ENCODE measurements at places on chromosomes 5 and 9.

DNA sequence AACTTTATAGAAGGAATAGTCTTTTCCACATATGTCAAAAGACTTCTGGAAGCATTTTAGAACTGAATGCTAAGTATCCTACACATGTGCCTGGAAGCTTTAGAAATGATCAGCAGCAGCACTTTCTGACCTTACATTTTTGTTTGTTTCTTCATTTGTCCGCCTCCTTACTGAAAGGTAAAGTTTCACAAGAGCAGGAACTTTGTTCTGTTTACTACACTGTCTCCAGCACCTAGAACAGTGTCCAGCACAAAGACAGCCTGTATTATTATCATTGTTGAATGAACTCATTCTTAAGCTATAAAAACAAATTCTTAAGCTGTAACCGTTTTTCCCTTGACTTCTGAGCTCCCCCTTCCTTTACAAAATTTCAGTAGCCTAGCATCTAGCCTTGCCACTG lies 14.8 kb downstream of the PIP5K1B start:
- no peak for DNase-seq

GRCh38 chr9:88803546-88804253 lies 187.6 kb upstream of the S1PR3 start:
- no peak for DNase-seq

- peak; percentile 85 for DNase-seq
Observed at GRCh38 chr5:58886315-58887207, 303.7 kb downstream of the RAB3C start.

GRCh38 chr9:130045725-130046450 lies 2.9 kb upstream of the FNBP1 start:
- DNase-seq = no peak

GRCh38 chr5:171436804-171437285 lies 17.4 kb downstream of the FGF18 start:
- DNase-seq = no peak

- no peak for DNase-seq
Observed at GRCh38 chr5:178331491-178331996, 98.9 kb upstream of the PHYKPL start.

DNA sequence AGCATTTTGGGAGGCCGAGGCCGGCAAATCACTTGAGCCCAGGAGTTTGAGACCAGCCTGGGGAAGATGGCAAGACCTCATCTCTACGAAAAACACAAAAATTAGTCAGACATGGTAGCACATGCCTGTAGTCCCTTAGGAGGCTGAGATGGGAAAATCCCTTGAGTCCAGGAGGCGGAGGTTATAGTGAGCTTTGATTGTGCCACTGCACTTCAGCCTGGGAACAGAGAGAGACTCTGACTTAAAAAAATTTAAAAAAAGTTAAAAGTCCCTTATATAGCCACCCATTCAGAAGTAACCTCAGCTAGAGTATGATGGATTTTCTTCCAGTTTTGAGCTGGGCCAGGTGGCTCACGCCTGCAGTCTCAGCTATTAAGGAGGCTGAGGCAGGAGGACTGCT lies 72.4 kb downstream of the UGCG start:
- no peak for DNase-seq

GRCh38 chr5:74772359-74772758 lies 5.3 kb downstream of the NSA2 start:
- DNase-seq = no peak

GRCh38 chr5:173441053-173441628 lies 112.9 kb upstream of the STC2 start:
- no peak for DNase-seq

- DNase-seq = no peak
Observed at GRCh38 chr5:108386345-108387061, 4.6 kb upstream of the FBXL17 start.

- peak; percentile 39 for DNase-seq
Observed at GRCh38 chr9:68584189-68585033, 43.7 kb upstream of the TMEM252 start.

GRCh38 chr9:99433555-99433954 lies 211.5 kb downstream of the SEC61B start:
- DNase-seq = no peak

DNA sequence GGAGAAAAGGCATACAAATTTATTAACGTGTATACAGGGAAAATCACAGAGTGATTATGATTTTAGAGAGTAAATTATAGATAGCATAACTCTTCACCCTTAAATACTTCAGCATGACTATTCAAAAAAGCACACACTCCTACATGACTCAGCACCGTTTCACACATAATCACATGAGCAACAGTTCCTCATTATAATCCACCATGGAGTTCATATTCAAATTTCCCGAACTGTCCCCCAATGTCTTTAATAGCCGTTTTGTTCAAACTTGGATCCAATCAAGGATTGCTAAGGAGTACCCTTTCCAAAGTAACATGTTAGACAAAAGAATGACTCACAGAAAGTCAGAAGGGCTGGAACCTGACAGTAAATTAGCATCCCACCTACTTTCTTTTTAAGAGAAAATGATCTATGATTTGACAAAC lies 32.1 kb downstream of the RAPGEF1 start:
- DNase-seq = no peak

- no peak for DNase-seq
Observed at GRCh38 chr5:606061-606460, 6.1 kb upstream of the CEP72 start.

DNA sequence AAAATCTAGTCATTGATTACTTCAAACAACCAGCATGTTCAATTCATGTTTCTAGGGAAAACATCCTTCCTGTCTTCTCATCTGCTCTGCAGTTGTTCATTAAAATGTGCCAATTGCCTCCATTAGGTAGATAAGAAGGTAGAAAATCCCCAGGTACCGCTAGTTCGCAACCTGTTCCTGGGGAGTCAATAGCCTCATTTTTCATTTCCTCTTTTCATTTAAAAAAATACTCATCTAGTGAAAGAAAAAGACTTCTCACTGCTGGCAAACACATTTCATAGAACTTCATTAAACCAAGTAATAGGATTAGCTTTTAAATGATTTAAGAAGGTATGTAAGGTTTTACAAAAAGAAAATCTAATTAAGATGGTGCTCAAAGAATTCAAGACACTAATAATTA lies 113.3 kb downstream of the MARCHF11 start:
- DNase-seq = no peak

DNA sequence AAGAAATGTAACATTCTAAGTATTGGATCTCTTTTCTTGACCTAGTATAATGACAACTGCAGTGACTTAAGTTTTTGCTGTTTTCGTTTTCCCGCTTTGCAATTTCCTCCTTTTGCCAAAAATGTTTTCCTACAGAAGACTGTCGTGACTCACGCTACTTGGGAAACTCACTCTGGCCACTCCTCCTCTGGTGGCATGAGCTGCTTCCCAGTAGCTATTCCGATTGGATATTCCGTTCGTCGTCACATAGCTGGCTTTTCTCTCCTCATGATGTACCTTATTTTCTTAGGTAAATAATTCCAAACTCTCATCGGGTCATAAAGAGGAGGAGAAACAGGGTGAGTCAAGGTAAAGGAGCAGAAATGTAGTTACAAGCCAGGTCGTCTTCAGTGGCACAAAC lies 64.9 kb downstream of the GOLPH3 start:
- no peak for DNase-seq

DNA sequence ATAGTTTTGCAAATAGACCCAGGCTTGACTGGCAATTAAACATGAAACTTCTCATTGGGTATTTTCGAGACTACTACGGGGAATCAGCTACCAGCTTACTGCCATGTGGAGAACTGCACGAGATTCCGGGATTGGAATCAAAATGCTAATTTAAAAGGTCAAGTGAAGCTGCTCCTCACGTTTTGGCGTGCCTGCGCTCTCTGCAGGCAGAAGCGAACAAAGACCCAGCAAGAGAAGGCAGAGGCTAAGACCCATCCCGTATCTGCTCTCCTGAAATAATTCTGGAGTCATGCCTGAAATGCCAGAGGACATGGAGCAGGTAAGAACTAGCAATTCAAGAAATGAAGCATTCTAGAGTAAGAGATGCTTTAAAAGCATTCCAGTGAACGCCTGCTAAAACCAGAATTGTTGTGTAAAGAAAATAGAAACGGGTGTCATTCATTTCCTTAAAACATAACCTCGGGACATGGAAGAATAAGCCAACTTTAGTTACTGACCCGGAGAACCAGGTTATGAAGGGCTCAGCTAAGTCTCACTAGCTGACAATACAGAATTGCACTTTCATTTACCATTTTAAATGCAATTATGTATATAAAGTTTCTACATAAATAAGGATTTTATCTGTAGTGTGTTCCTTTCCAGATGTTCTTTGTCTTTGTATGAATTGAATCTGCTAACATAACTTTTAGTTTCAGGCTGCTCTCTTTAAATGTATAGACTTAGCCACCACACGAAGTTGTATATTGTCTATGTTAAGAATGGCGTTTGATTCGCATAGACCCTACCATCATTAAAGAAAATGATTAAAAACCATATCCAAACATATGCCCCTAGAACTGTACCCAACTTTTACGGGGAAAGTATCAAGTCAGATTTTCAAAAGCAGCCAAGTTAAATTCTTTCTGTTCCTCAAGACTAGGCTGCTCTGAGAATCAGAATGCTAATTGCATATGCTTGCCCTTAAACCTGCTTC lies 2.0 kb upstream of the MAT2B start:
- no peak for DNase-seq

GRCh38 chr9:2985343-2985742 lies 141.4 kb upstream of the PUM3 start:
- no peak for DNase-seq

GRCh38 chr9:93891050-93891449 lies 64.1 kb downstream of the BARX1 start:
- no peak for DNase-seq

DNA sequence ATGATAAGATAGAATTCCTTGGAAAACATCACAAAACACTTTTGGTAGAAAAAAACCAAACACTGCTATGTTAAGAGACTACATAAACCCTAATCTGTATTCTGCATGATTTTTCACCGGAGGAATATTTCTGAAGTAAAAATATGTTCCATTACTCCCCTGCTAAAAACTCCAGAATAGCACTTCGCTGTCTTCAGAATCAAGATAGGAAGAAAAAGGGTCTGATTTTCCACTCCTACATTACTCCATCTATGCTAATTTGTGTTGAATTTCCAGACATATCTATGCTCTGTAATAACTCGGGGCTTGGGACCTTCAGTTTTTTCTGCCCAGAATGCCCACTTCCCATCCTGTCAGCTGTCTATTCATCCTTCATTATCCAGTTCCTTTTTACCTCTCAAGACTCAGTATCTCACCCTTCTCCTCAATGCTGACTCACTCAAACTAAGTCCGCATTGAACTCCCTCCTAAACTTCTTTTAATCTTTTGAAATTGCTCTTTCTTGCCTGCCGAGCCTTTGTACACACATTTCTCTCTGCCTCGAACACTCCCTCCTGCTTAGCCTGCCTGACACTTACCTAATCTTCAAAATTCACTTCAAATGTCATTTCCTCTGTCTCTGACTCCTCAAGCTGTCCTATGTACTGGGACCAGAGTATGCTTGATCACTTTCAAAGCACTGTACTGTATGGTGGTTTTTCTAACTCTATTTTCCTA lies 171.0 kb downstream of the ARRDC3 start:
- DNase-seq = no peak

DNA sequence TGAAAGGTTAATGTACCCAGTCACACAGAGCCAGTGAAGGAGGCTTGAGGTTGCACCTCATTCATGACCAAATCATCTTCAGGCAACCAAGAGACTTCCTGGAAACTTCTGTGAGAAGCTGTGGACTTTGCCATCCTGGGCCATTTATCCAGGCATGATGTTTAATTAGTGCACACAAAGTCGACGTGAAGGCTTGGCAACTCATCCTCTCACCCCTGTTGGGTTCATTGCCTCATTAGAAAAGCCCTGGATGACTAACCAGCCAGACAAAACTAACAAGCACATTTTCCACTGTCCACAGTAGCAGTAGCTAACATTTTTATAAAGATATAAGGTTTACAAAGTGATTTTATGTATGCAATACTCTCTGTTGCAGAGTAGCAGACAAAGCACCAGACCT lies 65.7 kb upstream of the ZNF462 start:
- DNase-seq = no peak

GRCh38 chr5:177592010-177592834 lies at the start of gene TMED9:
Gene TMED9 (plus strand): TSS chr5:177592203. CDS start chr5:177592215, 12 bp downstream.
- peak; percentile 82 for DNase-seq

Measured in T-helper 2 cell (primary cell).